ENCODE measurements at places on chromosomes 11 and 22. TPM values are rescaled to one million over a fixed set of nuclear protein-coding genes. Genes with fewer than 3 reads are reported as not detected.

The SORL1 gene
- 61.7 TPM for total RNA-seq

The DCDC1 gene
- 8.9 TPM for total RNA-seq

The KCNK4 gene
- not detected for total RNA-seq

The TXNRD2 gene
- total RNA-seq = 20.3 TPM

The PANX3 gene
- total RNA-seq = not detected

DNA sequence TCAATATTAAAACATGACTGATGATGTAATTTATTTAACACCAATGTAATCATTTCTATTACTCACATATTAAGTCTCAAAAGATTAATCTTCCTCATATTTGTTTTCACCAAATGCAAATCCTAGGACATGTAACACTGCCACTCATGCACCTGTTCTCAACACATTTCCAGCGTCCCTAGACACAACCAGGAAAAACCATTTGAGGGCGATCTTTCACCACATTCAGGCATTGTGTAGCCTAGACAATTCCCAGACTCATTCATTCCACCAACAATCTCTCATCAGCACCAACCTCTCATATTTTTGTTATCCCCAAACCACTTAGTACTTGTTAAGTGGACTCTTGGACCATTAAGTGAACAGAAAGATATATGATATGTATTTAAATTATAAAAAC lies 66.1 kb downstream of the SLC36A4 start:
- H3K27ac ChIP-seq = no peak overlapping the region
- H3K36me3 ChIP-seq = no peaks in the 10 kb centered on the region
- H3K4me3 ChIP-seq = no peak overlapping the region

GRCh38 chr11:22304337-22304961 lies 33.7 kb upstream of the SLC17A6 start:
- H3K4me1 ChIP-seq = no peaks in the 10 kb centered on the region
- no peak overlapping the region for H3K27ac ChIP-seq
- H3K27me3 ChIP-seq = no peaks in the 10 kb centered on the region
- peak; percentile 50 for DNase-seq
- H3K36me3 ChIP-seq = no peaks in the 10 kb centered on the region

DNA sequence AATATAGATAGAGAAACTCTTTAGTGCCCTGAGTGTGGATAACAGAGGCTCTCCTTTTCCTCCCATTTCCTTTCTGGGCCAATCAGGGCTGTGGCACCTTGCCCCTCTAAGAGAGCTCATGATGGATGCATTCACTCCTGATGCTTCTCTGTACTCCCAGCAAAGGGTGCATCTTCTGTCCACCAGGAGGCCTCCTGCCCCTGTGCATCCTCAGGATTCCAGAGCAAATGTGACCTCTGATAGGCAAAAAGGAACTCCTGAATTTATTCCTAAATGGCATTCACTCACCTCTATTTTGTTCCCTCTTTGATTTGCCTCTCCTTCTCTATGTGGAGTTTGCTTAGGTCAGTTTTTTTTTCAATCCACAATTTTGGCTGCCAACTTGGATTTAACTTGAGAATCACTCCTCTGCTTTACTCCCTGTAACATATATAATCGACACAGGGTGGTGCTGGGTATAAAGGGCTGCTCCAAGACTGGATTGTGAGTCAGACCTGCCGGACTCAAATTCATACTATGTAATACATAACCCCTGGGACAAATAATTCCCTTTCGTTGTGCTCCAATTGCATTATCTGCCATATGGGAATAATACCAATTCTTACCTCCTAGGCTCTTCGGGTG lies 1.1 kb upstream of the MRGPRX4 start:
- H3K4me3 ChIP-seq = no peak overlapping the region
- no peaks in the 10 kb centered on the region for H3K4me1 ChIP-seq
- no peak overlapping the region for H3K27ac ChIP-seq
- no peaks in the 10 kb centered on the region for H3K36me3 ChIP-seq
- DNase-seq = peak; percentile 6
- no peaks in the 10 kb centered on the region for H3K27me3 ChIP-seq

GRCh38 chr11:117914991-117915618 lies 14.1 kb downstream of the TMPRSS13 start:
- H3K4me1 ChIP-seq = no peaks in the 10 kb centered on the region
- no peaks in the 10 kb centered on the region for H3K27me3 ChIP-seq
- H3K4me3 ChIP-seq = no peak overlapping the region
- H3K27ac ChIP-seq = no peak overlapping the region
- no peaks in the 10 kb centered on the region for H3K36me3 ChIP-seq

GRCh38 chr11:19910931-19911330 lies 198.3 kb downstream of the NAV2 start:
- no peak overlapping the region for H3K27ac ChIP-seq
- H3K4me1 ChIP-seq = peaks cover 66% of the 10 kb centered on the region
- no peak overlapping the region for H3K4me3 ChIP-seq
- no peaks in the 10 kb centered on the region for H3K36me3 ChIP-seq
- DNase-seq = peak; percentile 73

GRCh38 chr22:46250035-46250782 lies at the start of gene CDPF1:
Gene CDPF1 (minus strand): TSS chr22:46250293. CDS start chr22:46248284, 2,009 bp downstream.
- peaks cover 5% of the 10 kb centered on the region for H3K4me1 ChIP-seq
- H3K27me3 ChIP-seq = no peaks in the 10 kb centered on the region
- H3K4me3 ChIP-seq = peak within 1 kb of the TSS; percentile 77
- peak within 1 kb of the TSS; percentile 97 for H3K27ac ChIP-seq
- peak; percentile 88 for DNase-seq

GRCh38 chr11:95092549-95093324 lies 3.1 kb downstream of the ENDOD1 start:
- H3K36me3 ChIP-seq = no peaks in the 10 kb centered on the region
- H3K4me1 ChIP-seq = peaks cover 10% of the 10 kb centered on the region
- no peak for DNase-seq
- H3K27ac ChIP-seq = no peak overlapping the region
- no peak overlapping the region for H3K4me3 ChIP-seq
- H3K27me3 ChIP-seq = no peaks in the 10 kb centered on the region

DNA sequence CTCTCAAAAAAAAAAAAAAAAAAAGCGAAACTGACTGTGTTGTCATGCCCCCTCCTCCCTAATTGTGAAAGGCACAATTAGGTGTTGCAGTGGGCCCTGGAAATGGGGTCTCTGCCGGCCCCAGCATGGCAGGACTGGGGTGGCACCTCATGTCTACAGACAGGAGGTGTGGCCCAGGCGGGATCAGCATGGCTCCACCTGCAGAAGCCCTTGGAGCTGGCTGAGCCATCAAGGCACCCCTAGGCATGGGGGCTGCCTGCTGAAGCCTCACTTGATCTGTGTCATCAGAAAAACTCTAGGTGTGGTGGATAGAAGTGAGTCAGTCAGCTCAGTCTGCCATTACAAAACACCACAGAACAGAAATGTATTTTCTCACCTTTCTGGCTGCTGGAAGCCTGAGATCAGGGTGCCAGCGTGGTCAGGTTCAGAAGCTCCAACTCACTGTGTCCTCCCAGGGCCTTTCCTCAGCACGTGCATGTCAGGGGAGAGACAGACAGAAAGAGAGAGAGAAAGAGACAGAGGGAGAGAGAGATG lies 10.1 kb upstream of the B4GALNT4 start:
- no peak overlapping the region for H3K4me3 ChIP-seq
- H3K4me1 ChIP-seq = no peaks in the 10 kb centered on the region
- DNase-seq = no peak
- peaks cover 16% of the 10 kb centered on the region for H3K36me3 ChIP-seq
- no peak overlapping the region for H3K27ac ChIP-seq

DNA sequence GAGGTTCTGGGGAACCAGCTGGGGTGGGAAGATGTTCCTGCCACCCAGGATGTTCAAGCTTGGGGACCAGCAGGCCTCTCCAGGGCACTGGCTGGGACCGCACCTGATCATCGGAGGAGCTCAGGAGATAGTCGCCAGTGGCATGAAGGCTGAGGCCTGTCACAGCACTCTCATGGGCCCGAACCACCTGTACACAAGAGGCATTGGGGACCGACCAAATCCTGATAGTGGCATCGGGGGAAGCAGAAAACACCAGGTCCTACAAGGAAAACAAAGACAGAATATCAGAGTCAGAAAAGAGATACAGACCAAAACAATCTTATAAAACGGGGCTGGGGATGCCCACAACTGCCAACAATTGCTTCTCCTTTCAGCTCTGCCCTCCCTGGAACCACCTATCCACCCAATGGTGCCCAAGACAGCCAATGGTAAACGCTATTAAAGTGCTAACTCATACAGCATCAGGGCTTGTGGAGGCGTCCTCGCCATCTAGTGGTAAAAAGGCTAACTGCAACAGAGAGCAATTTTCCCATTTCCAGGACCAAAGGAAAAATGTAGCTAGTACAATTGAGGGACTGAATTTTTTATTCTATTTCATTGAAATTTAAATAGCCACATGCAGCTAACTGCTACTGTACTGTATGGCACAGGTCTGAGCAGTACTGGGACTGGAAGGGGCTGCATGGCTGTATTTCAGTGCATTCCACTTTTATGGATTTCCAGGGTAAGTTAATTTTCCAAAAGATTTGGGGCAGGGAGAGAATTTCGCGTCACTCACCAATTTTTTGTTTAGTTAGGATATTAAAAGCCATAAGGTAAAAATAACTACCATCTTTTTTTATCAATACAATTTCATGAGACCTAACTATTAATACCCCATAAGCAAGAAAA lies 7.1 kb downstream of the PRPF19 start:
- no peaks in the 10 kb centered on the region for H3K4me1 ChIP-seq
- no peak overlapping the region for H3K4me3 ChIP-seq

DNA sequence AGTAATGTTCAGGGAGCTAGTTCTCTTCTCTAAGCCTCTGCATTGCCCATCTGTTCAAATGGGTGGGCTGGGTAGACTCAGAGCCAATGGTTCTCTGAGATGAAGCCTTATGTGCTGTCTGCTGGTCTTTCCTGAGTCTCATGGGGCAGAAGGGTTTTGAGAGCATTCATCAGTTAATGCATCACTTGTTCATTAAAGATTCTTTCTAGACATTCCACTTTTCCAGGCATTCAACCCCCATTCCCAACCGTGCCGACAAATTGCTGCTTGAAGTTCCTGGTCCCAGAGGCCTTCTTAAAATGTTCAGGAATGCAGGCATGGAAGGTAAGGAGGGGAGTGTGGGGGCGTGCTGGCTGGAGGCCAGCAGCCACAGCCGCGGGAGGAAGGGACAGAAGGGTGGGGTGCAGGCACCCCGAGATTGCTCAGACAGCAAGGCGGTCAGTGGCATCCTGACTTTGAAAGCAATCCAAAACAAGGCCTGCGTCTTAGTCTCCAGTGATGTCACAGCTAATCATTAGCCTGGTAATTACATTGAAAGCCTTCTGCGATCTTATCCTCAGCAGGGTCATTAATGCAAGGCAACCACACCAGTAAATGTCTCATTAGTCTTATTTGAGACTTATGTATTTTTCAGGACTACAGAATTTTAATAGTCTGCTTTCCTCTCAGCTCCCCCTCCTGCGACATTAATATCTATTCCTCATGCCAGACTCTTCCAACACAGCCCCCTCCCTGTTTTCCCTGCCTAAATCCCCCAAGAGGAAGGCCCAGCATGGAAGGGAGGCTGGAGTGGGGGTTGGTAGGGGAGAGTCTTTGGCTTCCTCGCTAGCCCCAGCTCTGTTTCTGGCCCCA lies 328.8 kb downstream of the MIAT start:
- H3K27me3 ChIP-seq = no peaks in the 10 kb centered on the region
- peaks cover 4% of the 10 kb centered on the region for H3K4me1 ChIP-seq
- no peaks in the 10 kb centered on the region for H3K36me3 ChIP-seq

DNA sequence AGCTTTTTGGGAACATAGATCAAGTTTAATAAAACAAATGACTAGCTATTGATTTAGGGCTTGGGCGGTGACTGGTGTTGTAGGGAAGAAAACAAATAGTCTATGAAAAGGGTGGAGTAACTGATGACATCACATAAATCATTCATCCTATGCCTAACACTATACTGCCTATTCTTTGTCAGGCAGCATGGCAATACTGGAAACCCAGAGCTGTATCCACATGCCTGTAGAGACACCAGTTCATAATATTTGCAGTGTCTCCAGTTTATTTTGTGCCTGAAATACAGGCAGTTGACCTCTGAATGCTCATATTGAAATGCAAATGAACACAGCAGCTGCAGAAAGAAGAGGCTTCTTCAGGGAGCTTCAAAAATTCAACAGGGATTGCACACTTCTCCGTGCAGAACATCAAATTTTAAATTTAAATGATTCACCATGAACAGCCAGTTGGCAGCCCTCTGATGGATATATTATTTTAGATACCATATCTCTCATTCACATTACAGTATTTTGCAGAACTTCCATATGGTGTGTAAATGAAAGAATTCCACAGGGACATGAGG lies 283.1 kb upstream of the CTSC start:
- no peaks in the 10 kb centered on the region for H3K27me3 ChIP-seq
- no peak overlapping the region for H3K4me3 ChIP-seq
- H3K4me1 ChIP-seq = no peaks in the 10 kb centered on the region
- DNase-seq = no peak
- no peak overlapping the region for H3K27ac ChIP-seq

GRCh38 chr22:36331306-36331911 lies 56.4 kb downstream of the MYH9 start:
- peaks cover 20% of the 10 kb centered on the region for H3K36me3 ChIP-seq
- peak; percentile 74 for DNase-seq
- H3K4me3 ChIP-seq = no peak overlapping the region

DNA sequence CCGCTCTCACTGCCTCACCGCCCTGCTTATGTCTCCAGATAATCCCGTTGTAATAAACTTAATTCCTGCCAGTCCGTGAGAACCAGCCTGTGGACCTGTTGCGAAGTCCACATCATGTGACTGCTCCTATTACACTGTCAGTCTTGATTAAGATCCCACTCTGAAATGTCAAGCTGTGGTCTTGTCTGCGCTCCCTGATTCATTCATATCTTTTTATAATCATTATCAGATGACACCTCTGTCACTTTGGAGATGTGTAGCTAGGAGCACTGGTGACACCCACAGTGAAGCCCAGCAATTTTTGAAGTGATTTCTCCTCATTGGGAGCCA lies 377.3 kb downstream of the TBC1D22A start:
- DNase-seq = no peak
- H3K27ac ChIP-seq = no peak overlapping the region
- H3K4me1 ChIP-seq = no peaks in the 10 kb centered on the region
